Cardiac muscle cell (in vitro differentiated cells and primary cell): ENCODE measurements at places on chromosomes 13 and 19.
A peak's percentile ranks its signal among the peaks of the same experiment; 100 is the strongest.

- peaks cover 29% of the 10 kb centered on the region for H3K36me3 ChIP-seq
- DNase-seq: no peak
- no peak overlapping the region for H3K4me3 ChIP-seq
- H3K27me3 ChIP-seq: no peaks in the 10 kb centered on the region
- H3K27ac ChIP-seq: no peak overlapping the region
- no peaks in the 10 kb centered on the region for H3K4me1 ChIP-seq
Measured at GRCh38 chr13:113226873-113227450, 17.5 kb downstream of the CUL4A start.

- H3K27ac ChIP-seq: peak overlapping the region; percentile 95
- no peaks in the 10 kb centered on the region for H3K27me3 ChIP-seq
- no peaks in the 10 kb centered on the region for H3K36me3 ChIP-seq
- DNase-seq: no peak
- no peak overlapping the region for H3K4me3 ChIP-seq
- H3K4me1 ChIP-seq: peaks cover 56% of the 10 kb centered on the region
Measured at GRCh38 chr19:19460258-19460731, 54.8 kb downstream of the GATAD2A start.

- no peak overlapping the region for H3K27ac ChIP-seq
- H3K27me3 ChIP-seq: no peaks in the 10 kb centered on the region
- no peak for DNase-seq
Measured at GRCh38 chr19:23769691-23770468, 11.2 kb upstream of the ZNF681 start.

- no peaks in the 10 kb centered on the region for H3K27me3 ChIP-seq
- no peak for DNase-seq
- H3K36me3 ChIP-seq: peaks cover 8% of the 10 kb centered on the region
- H3K4me1 ChIP-seq: peaks cover 14% of the 10 kb centered on the region
- H3K27ac ChIP-seq: peak overlapping the region; percentile 85
Measured at GRCh38 chr19:55611300-55611982, 6.0 kb downstream of the ZNF865 start.

- DNase-seq: peak; percentile 56
- H3K27me3 ChIP-seq: no peaks in the 10 kb centered on the region
- H3K36me3 ChIP-seq: no peaks in the 10 kb centered on the region
- H3K4me1 ChIP-seq: no peaks in the 10 kb centered on the region
- no peak overlapping the region for H3K4me3 ChIP-seq
- H3K27ac ChIP-seq: no peak overlapping the region
Measured at GRCh38 chr19:51480590-51480989, 2.3 kb downstream of the CEACAM18 start.

DNA sequence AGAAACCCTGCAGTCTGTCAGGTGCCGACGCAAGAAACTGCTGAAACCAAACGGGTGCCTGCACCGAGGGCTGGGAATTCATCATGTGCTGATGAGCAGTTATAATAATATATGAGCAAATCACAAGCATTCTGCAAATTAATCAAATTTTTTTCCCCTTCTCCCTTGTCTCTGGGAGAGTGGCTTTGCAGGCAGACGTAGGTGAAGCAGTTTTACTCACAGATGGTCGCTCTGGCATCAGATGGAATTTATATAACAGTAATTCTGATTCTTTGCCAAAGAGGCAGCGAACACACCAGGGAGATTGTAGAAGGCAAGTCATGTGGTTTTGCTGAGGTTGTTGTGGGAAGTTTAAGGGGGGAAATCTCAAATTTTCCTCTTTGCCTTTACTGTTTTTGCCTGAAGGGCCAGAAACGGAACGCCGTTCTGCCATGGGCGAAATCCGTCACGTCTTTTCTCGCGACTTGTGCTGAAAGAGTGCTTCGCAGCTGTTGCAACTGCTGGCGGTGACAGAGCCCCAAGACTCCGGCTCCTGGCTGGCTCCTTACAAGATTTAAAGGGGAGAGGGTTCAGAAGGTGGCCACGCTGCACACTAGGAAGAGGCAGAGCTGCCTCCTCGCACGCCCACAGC is 320.1 kb downstream of the ZNF536 start:
- H3K27ac ChIP-seq: no peak overlapping the region
- H3K36me3 ChIP-seq: no peaks in the 10 kb centered on the region
- H3K27me3 ChIP-seq: peaks cover 69% of the 10 kb centered on the region
- H3K4me3 ChIP-seq: no peak overlapping the region

DNA sequence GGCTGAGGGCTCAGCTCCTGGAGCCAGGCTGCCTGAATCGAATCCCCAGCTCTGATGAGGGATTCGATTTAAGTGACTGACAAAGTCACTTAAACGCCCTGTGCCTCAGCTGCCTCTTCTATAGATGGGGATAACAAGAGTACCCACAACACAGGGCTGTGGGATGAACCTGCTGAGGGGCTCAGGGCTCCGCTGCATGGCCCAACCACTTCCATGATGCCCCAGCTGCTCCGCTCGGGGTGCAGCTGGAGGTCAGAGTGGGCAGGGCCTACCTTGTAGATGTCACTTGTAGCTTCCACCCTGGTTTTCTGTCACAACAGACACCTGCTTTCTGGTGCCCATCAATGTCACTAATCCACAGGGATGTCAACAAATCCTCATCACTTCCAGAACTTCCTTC is 39.2 kb downstream of the STK24 start:
- H3K36me3 ChIP-seq: no peaks in the 10 kb centered on the region
- H3K27ac ChIP-seq: no peak overlapping the region
- peaks cover 26% of the 10 kb centered on the region for H3K4me1 ChIP-seq
- no peaks in the 10 kb centered on the region for H3K27me3 ChIP-seq
- no peak for DNase-seq

DNA sequence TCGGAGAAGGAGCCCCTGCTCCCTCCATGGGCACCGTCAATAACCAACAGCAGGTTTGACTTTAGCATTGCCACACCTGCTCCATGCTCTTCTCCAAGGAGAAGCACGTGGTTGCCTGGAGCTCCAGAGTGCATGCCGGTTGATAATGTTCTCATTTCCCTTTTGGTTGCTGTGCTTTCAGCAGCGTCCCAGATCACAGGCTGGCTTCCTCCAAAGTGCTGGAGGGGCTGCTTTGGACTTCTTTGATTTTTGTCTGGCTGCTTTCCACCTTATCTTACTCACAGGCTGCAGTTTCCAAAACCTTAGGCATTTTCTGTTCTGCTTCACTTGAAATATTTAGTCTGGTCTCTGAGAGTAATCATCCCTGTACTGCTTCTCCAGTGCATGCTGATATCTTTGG is 123.8 kb upstream of the IRS2 start:
- H3K4me3 ChIP-seq: no peak overlapping the region
- no peak overlapping the region for H3K27ac ChIP-seq
- no peaks in the 10 kb centered on the region for H3K27me3 ChIP-seq
- H3K36me3 ChIP-seq: no peaks in the 10 kb centered on the region

DNA sequence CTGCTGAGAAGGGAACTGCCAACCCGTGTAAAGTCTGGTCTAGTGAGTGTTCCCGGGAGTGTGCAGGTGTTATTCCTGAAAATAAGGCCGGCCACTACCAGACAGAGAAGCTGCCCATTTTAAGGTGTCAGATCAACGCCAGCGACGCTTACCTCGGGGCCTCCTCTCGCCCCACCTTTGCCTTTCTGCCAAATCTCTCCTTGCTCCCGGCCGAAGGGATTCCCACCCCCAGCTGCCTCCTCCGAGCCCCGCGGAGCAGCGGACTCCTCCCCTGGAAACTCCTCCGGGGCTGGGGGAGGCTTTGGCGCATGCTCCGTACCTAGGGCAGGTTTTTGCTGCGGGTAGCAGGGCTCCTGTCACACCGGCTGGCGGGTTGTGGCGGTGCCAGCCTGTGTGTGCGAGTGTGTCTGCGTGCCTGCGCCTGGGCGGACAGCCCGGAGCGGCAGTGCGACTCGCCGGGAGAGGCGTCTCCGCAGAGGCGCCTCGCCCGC is at the start of gene HS6ST3:
Gene HS6ST3, plus strand, starts transcription at position 359 of the 491 bp plus-strand sequence.
- peak; percentile 10 for DNase-seq
- peaks cover 80% of the 10 kb centered on the region for H3K27me3 ChIP-seq
- no peaks in the 10 kb centered on the region for H3K4me1 ChIP-seq
- H3K4me3 ChIP-seq: peak within 1 kb of the TSS; percentile 39
- H3K36me3 ChIP-seq: no peaks in the 10 kb centered on the region

- no peak for DNase-seq
- H3K27ac ChIP-seq: no peak overlapping the region
- no peak overlapping the region for H3K4me3 ChIP-seq
Measured at GRCh38 chr13:24276306-24276705, 33.1 kb upstream of the C1QTNF9 start.

DNA sequence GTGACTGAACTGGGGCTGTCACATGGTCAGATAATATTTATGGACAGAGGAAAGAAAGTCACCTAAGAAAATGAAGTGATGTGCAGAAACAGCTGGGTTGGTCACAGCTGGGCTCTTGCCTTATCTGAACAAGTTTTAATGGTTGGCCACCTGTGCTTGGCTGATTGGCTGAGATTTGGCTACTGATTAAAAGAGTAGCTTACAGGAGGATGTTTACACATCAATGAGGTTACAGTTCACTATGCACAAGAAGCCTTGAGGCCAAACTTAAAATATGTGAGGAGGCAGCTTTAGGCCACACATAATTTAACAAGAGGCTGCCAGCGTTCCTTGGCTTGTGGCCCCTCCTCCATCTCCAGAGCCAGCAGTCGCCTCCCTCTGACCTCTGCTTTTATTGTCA is 99.2 kb upstream of the C1QTNF9B start:
- H3K4me3 ChIP-seq: no peak overlapping the region
- H3K36me3 ChIP-seq: no peaks in the 10 kb centered on the region
- H3K27ac ChIP-seq: no peak overlapping the region
- DNase-seq: no peak

GRCh38 chr13:39777021-39777420 is 121.6 kb downstream of the COG6 start:
- no peaks in the 10 kb centered on the region for H3K4me1 ChIP-seq
- no peak overlapping the region for H3K4me3 ChIP-seq
- no peak overlapping the region for H3K27ac ChIP-seq
- H3K36me3 ChIP-seq: no peaks in the 10 kb centered on the region
- H3K27me3 ChIP-seq: no peaks in the 10 kb centered on the region
